NCI-H526 treated with DMSO at 0.1 percent for 48 hours (cell line): ENCODE measurements at places on chromosomes 11 and 22.

DNA sequence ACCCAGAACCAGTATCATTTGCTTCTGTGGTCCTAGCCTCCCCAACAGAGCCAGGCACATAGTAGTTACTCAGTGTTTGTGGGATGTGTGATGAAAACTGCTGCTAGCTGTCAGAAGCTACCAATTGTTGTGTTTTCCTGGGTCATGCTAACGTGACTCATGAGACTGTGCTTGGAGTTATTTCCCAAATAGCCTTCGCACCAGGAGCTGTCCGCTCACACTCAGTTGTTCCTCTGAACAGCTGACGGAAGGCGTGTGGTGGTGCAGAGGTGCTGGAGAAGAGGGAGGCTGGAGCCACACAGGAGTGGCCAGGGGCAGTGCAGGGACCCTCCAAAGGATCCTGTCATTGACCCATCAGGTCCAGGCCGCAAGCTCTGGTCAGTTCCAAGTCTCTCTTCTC is 53.9 kb upstream of the TBCEL start:
- no peak for DNase-seq

DNA sequence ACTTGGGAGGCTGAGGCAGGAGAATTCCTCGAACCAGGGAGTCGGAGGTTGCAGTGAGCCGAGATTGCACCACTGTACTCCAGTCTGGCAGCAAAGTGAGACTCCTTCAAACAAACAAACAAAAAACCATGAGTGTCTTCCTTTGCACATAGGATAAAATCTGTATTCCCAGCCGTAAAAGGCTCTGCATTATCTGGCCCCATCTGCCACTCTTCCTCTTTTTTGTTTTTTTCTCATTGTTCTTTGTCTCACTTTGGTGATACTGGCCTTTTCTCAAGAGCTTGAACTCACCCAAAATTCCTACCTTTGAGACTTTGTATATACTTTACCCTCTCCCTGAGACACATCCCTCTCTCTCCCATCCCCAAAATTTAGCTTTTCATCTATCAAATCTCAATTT is 17.6 kb downstream of the FDX1 start:
- no peak for DNase-seq

DNA sequence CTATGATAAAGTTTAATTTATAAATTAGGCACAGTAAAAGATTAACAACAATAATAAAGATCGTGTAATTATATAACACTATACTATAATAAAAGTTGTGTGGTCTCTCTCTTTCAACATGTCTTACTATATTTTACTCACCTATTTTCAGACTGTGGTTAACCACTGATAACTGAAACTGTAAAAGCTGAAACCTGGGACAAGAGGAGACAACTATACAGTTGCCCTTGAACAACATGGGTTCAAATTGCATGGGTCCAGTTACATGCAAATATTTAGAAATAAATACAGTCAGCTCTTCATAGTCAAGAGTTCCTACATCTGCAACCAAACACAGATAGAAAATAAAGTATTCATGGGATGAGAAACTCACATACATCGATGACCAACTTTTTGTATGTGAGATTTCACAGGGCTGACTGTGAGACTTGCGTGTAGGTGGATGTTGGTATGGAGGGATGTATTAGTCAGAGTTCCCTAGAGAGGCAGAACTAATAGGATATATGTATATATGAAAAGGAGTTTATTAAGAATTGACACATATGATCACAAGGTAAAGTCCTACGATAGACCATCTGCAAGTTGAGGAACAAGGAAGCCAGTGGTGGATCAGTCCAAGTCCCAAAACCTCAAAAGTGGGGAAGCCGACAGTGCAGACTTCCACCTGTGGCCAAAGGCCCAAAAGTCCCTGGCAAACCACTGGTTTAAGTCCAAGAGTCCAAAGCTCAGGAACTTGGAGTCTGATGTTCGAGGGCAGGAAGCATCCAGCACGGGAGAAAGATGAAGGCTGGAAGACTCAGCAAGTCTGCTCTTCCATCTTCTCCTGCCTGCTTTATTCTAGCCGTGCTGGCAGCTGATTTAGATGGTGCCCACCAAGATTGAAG is 359.5 kb downstream of the INSC start:
- no peak for DNase-seq

DNA sequence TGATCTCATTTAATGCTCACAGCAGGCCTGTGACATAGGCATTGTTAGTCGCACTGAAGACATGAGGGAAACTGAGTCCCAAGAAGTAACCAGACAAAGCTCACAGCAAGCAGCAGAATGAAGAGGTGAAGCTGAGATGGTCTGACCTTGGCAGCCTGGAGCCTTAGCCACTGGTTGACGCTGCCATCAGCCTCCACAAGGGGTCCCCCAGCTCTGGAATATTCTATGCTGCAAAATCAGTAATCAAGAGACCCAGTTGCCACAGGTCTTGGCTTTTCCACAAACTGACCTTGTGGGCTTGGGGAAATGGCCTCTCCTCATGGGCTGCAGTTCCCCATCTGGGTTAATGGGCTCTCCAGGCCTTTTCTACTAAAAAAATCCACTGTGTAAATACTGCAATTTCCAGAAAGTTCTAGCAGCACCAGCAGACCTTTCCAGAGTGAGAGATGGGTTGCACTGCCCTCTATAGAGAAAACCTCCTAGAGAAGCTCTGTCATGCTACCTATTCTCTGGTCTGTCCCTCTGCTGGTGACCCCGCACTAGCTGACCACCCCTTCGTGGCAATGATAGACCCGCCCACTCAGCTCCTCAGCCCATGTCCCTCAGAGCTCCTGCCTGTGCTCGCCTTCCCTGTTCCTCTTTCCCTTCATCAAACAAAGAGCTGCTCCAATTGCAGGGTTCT is 22.6 kb upstream of the ISX start:
- DNase-seq: no peak

DNA sequence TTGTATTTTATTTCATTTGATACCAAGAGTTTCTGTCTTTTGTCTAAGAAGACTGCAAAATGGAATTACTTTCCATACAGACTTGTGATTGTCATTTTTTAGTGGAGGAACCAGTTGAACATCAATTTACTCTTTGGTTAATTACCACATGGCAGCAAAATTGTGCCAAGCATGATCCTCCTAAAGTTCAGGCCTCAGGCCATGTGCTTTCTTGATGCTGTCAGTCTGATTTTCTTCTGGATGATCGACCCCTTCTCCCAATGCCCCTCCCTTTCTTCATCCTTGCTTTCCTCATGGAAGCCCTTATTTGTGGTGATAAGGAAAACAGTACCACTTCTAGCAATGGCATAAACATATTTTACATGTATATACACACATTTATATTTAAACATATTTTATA is 76.2 kb downstream of the SVIP start:
- DNase-seq: no peak

DNA sequence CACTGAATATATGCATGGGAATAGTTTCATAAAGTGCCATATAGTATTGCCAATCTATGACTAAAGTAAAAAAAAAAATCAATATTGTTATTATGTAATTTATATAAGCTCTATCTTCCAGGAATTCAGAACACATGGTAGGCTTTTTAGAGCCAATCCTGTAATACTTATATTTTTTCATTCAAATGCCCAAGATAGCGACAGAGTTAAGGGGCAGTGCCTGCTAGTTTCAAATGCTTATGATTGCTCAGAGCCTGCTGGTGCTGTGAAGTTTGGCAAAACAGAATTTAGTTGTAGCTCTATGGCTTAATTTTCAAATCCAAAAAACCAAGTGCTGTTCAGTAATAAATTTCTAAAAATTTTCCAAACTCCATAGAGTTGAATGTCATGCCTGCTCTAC is 39.0 kb upstream of the BLID start:
- DNase-seq: no peak

DNA sequence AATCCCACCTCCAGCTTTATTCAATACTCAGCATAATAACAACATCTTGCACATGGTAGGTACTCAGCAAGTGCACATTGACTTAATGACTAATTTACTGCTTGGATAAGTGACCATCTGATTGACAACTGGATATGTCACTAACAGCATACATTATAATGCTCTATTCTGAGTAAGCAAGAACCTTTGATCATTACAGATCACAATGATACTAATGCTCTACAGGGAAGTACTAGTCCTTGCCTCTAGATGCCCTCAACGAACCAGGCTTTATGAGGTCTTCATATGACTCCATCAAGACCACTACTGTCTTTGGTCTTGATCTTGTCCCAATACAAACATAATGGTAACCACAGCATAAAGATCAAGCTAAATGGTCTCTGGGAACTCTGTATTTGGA is 167.6 kb upstream of the MTMR2 start:
- no peak for DNase-seq

GRCh38 chr11:83583757-83584366 is 297.7 kb upstream of the CCDC90B start:
- DNase-seq: no peak

- peak; percentile 73 for DNase-seq
Measured at GRCh38 chr11:116454020-116454645, 318.7 kb downstream of the BUD13 start.

- no peak for DNase-seq
Measured at GRCh38 chr11:131540676-131541075, 170.3 kb downstream of the NTM start.

DNA sequence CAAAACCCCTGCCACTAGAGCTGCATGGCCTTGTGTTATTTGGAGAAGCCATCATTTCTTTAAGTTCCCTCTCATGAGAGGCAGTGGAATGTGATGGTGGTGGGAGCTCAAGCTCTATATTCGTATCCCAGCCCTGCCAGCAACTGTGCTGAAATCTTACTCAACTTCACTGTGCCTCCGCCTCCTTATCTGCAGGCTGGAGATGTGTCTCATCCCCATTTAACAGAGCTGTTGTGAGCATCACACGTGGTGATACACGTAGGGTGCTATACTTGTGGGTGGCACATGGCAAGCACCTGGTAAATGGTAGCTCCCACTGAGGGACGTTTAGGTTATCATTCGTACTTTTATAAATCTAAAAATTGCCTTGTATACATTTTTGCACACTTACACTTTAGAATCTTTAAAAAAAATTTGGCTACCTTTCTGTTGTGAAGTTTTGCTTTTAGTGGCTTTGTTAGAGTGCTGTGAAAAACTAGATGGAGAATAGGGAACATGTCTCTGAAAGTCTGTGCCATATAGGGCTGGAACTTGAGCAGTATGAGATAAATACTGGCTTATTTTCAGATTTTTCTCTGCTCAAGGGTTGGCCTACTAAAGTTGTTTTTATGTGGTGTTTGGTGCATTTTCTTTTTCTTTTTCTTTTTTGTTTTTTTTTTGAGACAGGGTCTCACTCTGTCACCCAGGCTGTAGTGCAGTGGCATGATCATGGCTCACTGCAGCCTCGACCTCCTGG is 23.2 kb downstream of the TNRC6B start:
- DNase-seq: no peak

GRCh38 chr11:120310870-120311269 is 14.2 kb upstream of the TLCD5 start:
- DNase-seq: no peak

- DNase-seq: no peak
Measured at GRCh38 chr11:61795459-61795858, 2.7 kb downstream of the FEN1 start.

DNA sequence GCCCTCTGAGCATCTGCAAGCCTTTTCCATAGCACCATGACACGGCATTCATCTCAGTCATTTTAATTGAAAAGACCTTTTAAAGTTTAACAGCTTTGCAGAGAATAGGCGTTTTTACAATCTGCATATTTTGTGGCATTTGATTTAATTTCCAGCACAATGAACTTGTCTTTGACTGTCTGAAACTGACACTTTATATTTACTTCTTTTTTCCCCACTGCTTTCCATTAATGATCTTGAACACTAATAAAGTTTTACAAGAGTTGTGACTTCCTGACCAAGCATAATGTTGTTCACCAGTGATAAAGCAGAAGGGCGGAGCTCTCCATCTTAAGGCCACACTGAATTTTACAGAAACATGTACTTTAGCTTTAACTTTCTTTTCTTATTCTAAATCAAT is 548.7 kb downstream of the FAM181B start:
- no peak for DNase-seq

GRCh38 chr22:49825944-49826602 is 1.6 kb downstream of the BRD1 start:
- no peak for DNase-seq

GRCh38 chr11:80293293-80293692 is 852.5 kb upstream of the TENM4 start:
- DNase-seq: no peak

GRCh38 chr11:8426076-8426475 is 162.4 kb upstream of the LMO1 start:
- no peak for DNase-seq

DNA sequence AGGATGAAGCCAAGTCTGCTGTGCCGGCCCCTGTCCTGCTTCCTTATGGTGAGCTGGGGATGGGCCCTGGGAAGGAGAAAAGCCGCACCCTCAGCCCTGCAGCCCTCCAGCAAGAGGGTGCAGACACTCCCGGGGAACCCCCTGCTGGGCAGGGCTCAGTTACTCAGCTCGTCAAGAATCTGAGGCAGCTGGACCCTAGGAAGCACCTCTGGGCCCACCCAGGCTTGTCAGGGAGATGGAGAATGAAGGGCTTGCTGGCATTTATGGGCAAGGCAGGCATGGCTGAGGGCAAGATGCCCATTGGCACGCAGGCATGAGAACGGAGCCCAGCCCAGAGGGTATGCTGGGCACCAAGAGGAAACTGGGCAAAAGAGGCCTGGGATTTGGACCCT is 12.9 kb downstream of the RELT start:
- DNase-seq: no peak

DNA sequence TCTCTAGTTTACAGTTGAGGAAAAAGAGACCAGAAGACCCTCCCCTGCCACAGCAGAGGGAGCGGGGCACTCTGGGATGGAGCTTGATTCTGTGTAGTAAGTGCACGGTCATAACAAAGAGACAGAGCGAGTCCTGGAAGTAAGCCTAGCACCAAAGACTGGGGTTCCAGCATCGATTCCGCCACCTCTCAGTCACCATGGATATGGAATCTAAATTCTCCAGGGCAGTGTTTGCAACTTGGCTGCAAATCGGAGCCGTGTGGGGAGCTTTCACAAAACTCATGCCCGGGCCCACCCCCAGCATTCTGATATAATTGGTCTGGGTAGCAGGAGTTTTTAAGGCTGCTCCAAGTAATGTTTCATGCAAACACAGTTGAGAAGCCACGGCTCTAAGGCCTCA is 129.5 kb upstream of the OPCML start:
- no peak for DNase-seq
